ENCODE measurements at places on chromosomes 1 and 21.
A peak's percentile ranks its signal among the peaks of the same experiment; 100 is the strongest.

GRCh38 chr1:203316626-203317093, 11.3 kb downstream of the BTG2 start:
- DNase-seq, result no peak

DNA sequence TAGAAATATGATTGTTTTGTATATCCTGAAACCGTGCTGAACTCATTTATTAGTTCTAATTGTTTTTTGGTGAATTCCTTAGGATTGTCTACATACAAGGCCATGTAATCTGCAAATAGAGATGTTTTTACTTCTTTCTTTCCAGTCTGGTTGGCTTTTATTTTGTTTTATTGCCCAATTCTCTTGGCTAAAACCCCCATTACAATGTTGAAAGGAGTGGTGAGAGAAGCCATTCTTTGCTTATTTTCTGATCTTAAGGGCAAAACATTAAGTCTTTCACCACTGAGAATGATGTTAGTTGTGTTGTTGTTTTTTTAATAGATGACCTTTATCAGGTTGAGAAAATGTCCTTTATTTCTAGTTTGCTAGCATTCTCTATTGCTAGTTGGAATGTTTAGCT, 157.3 kb downstream of the NTMT2 start:
- DNase-seq, result no peak

- DNase-seq, result peak; percentile 31
Observed at GRCh38 chr1:160284220-160284781, 632 bp downstream of the PEX19 start.

DNA sequence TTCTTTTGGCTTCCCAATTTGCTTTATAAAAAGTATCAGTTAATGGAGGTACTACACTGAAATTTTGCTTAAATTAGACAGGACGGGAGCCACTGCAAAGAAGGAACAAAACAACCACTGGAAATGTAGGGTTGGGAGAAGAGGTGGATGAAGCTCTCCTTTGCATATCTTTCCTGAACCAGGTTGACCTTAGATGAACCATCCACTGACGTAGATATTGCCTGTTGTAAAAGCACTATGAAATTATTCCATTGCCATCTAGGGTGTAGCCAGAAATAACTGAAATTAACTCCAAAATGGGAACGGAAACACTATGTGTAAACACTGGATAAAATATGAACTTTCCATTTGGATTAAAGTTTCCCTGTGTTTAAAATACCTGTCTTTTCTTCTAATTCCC, 1.2 kb upstream of the ABL2 start:
- peak; percentile 27 for DNase-seq

- DNase-seq, result no peak
Observed at GRCh38 chr1:27664291-27664690, 7.7 kb downstream of the IFI6 start.

- no peak for DNase-seq
Observed at GRCh38 chr1:61482170-61482734, 242.7 kb downstream of the TM2D1 start.

DNA sequence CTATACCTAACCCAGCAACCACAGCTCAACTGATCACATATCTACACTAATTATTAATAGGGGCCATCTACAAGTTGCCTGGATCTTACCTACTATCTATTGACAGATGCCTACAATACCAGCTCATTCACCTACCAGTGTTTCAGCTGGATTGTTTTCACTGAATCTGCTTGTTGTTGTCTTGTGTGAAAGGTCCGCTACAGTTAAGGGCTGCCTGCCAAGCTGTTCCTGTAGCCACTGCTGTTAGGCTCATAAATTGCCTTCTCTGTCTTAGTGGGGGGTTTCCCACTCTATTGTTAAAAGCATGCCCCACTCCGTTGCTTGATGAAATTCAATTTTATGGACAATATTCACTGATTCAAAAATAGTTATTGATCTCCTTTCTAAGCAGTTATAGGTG, 199.7 kb upstream of the TMPRSS15 start:
- no peak for DNase-seq

DNA sequence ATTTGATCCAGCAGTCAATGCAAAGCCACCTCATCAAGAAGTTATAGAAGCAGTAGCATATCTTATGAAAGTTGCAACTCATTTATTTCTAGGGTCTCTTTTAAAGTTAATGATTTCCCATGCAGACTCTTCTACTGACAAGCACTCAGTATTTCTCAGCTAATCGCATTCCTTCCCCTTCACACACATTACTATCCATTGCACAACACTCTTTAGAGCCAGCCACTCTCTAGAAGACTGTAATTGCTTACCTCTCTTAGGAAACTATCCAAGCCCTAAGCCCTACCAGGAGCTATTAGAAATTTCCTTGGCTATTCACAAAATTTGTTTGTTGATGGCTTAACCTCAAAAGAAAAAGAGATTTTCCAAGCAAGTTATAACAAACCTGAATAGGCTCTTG, 106.0 kb downstream of the ADAMTS1 start:
- DNase-seq, result no peak

GRCh38 chr1:152836870-152837269, 5.8 kb upstream of the LCE6A start:
- no peak for DNase-seq

DNA sequence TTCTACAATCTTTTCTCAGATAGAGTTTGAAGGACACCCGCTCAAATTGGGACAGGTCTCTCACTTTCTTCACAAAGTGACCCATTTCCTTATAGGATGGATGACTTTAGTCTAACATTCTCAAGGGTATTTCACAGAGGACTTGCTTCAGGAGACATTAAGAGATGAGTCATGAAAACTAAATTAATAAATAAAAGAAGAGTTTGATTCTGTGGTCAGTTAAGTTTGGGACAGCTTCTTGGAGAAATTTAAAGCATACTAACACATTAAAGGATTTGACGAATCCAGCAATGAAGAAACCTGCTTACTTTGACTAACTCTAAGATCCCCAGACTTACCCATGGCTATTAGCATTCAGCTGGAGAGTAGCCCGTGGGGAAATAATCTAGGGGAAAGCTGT, 95.6 kb upstream of the RAB3GAP2 start:
- no peak for DNase-seq

- no peak for DNase-seq
Observed at GRCh38 chr1:53541761-53542550, 82.8 kb downstream of the DMRTB1 start.

GRCh38 chr1:229557913-229558414, 543 bp downstream of the ABCB10 start:
- DNase-seq, result peak; percentile 34

- DNase-seq, result no peak
Observed at GRCh38 chr1:225471109-225471452, 43.2 kb upstream of the LBR start.

- DNase-seq, result peak; percentile 55
Observed at GRCh38 chr1:47434051-47434842, 3.6 kb upstream of the FOXD2 start.

DNA sequence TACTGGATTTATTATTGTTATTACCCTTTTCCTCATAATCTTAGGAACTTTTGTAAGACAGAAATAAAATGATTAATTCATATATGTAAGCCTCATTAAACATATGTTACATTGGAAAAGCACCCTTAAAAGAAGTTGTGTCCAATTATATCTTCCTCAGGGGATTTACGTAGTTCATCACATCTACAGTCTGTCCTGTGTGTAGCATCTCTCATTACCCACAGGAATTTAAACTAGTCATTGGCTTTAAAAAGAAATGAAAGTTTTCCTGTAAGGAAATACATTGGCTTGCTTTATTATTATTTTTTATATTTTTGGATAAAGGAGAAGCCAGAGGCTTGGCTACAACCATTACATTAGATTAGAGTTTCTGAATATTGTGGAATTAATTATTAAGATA, 56.1 kb downstream of the SWT1 start:
- DNase-seq, result no peak

DNA sequence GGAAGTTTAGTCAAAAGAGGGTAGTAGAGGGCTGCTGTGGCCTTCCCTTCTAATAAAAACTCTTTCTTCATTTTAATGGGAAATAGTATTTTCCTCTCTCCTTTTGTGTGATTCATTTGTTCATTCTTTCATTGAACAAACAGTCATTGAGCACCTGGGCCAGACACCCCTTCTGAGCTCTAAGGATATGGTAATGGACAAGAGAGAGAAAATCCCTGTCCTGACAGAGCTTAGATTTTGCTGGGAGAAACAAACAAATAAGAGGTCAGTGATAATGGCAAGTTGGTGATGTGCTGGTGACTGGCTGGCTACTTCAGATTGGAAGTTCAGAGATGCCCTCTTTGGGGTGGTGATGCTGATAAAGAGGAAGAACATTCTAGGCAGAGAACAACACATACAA, 59.3 kb downstream of the CDC14A start:
- no peak for DNase-seq

DNA sequence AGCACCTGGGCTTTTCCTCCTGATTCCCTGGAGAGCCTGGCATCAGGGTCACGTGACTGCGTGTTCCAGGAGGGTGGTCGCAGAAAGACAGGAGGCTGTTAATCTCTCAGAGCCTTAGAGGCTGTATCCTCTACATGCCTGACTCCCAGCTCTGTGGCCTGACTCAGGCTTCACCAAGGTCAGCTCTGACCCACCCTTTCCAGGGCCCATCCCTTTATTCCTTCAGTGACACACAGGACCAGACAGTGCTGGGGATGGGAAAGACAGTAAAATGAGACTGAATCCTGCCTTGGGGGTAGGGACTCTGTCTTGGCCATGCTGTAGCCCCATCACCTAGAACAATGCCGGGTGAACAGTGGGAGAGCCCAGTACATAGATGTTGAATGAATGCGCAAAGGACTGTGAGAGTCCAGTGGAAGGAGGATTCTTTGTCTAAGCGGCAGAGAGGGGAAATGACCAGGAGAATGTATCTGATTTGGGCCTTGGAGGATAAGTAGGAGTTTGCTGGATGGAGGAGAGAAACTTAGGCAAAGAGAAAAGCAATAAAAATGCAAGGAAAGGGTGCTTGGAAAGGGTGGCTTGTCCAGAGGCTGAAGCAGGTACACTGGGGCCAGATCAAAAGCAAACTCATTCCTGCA, 33.0 kb downstream of the EPHX1 start:
- DNase-seq, result no peak

GRCh38 chr1:234963180-234963903, 165.3 kb downstream of the TOMM20 start:
- no peak for DNase-seq

- DNase-seq, result peak; percentile 60
Observed at GRCh38 chr1:172390301-172390682, 30.2 kb upstream of the C1orf105 start.

DNA sequence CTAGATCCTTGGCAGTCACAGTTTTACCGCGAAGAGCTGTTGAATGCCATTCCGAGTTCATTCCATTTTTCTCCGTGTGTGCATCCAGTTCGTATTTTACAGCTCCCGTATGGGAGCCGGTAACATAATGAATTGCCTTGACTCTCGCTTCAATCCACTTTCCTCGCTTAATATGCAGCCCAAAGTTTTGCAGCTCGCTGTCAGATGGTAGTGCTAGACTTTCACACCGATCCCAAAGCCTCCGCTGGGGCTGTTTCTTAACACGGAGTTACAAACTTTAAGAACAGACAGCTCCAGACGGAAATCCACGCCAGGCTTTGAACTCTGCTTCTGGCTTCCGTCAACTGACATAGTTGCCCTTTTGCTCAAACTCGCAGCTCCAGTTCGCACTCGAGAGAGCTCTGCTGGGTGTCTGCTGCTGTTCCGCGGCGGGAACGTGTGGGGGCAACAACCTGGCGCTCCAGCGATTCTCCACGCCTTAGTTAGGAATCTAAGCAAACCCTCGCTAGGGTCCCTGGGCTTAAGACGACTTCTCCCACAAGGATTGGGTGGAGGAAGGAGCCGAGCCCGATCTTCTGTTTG, 3.5 kb upstream of the ARID1A start:
- DNase-seq, result peak; percentile 91

DNA sequence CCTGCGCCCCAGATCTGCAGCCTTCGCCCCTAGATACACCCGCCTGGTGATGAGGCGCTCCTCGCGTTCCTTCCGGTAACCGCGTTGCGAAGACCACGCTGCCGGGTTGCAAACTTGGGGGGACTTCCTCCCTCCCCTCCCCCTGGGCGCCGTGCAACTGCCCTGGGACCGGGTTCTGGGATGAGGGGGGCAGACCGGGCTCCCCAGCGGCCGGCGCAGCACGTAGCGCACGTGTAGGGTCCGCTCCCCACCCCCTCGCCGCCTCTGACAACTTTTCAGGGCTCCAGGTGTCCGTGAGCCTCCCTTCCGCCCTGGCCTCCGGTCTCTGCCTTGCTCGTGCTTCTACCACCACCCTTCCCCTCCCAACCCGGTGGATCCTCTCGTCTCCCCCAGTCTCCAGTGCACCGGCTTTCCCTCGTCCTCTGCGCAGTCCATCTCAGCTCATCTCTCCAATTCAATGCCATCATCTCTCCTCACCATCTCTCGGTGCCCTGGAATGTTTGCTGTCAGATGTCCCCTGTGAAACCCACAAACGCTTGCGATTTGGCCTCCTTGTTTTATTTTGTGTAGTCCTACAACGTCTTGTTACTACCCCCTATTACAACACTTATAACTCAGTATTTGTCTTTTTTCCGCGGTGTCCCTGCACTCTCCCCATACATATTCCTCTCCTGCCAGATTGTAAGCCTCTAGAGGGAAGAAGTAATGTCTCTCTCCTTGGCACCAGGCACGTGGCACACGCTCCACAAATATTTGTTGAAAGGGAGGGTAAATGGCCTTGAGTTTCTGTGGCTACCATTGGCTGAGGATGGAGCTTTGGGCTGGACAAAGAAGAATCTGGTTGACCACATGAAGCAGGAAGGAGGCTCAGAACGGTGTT, 782 bp downstream of the PCAT6 start:
- peak; percentile 24 for DNase-seq

DNA sequence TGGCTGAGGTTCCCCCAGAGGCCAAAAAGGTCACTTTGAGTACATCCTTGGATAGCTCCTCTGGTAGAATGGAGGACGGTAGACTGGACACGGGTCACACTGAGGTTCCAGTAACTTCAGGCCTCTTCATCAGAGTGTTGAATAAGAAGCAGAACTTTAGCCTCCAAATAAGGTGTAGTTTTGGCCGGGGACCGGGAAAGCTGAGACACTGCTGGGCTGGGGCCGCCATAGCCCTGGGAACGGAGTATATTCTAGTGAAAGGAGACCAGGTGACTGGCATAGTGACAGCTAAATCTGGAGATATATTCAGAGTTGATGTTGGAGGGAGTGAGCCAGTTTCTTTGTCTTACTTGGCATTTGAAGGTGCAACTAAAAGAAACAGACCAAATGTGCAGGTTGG, 84.1 kb downstream of the EVA1C start:
- DNase-seq, result no peak

- DNase-seq, result no peak
Observed at GRCh38 chr1:215594640-215595039, 27.5 kb downstream of the KCTD3 start.

GRCh38 chr1:62097464-62097863, 97.2 kb upstream of the L1TD1 start:
- DNase-seq, result no peak

DNA sequence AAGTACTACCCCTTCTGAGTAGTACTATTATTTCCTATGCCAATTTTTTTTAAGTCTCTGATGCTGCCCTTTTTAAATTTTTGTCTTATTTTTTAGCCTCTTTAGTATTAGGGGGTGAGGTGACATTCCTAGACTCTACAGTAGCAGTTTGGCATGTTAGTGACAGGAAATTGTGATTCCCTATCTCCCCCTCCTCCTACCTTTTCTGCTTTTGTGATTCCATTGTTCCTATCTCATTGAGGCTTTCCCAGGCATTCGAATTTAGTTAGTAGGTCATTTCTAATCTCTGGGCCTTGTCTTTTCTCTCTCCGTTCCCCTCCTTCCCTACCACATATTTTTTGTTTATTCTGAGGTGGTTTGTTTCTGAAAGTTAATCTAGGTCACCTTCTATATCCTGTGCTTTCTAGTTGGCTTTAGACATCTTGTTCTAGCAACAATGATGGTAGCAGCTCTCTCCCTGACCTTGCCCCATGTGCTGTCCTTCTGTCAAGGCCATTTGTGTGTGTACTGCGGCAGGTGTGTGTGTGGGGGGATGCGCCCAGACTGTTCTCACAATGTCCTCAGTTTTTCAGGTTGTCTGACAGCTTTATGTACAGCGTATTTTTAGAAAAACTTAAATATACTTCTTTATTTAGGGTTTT, 21.5 kb downstream of the SEMA6C start:
- no peak for DNase-seq
